ENCODE measurements at places on chromosomes 7 and 10.

DNA sequence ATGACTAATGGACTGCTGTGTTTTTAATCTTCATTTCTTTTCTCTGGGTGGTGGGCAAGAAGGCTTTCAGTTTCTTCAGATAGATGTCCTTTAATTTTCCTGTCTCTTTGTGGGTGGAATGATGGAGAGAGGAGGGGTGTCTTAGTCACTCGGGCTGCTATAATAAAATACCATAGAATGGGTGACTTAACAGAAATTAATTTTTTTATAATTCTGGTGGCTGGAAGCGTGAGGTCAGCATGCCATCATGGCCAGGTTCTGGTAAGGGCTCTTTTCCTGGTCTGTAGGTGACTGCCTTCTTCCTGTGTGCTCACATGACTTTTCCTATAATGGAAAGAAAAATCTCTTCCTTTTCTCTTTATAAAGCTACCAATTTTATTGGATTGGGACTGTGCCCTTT is 6.3 kb downstream of the RSBN1L start:
- no peak for DNase-seq

DNA sequence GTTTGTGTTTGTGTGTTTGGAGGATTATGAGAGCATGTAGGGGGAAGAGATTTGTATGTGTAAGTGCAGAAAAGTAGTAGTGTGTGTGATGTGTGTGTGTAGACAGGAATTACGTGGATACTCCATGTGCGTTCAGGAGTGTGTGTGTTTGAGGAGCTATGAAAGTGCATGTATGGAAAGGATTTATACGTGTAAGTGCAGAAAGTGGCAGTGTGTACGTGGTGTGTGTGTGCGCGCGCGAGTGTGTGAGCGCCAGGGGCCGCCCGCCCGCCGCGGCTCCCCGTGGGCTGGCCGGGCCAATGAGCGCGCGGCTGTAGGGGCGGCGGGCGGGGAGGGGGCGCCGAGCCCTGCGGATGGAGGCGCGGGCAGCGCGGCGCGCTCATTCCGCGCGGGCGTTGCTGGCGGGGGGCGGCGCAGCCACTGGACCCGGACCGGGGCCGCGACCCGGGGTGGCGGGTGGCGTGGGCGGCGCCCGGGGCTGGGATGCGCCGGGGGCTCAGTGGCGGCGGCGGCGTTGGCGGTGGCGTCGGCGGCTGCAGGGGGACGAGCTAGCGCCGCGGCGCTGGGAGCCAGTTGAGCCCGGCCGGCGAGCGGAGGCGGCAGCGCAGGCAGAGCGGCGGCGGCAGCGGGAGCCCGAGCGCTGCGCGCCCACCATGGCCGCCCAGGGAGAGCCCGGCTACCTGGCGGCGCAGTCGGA is at the start of gene BICC1:
BICC1 (plus strand) TSS at position 382 of the 697 bp plus-strand sequence; CDS start at position 654, 272 bp downstream.
- DNase-seq = no peak

DNA sequence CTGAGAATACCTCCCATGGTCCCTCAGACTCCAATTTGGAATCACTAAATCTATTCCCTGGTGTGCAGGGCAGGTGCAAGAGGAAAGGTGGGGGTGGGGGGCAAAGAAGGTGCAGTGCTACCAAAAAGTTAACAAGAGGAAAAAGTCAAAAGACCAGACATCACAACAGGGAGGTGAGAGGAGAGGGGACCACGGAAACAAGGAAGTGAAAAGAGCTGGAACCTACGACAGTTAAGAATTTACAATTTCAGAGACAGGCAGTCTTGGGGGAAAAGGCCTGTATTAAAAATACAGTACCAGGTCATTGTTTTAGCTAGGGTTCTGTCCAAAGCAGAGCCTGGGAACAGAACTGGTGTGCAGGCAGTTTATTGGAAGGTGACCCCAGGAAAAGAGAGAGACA is 14.6 kb downstream of the ITGB1 start:
- no peak for DNase-seq

DNA sequence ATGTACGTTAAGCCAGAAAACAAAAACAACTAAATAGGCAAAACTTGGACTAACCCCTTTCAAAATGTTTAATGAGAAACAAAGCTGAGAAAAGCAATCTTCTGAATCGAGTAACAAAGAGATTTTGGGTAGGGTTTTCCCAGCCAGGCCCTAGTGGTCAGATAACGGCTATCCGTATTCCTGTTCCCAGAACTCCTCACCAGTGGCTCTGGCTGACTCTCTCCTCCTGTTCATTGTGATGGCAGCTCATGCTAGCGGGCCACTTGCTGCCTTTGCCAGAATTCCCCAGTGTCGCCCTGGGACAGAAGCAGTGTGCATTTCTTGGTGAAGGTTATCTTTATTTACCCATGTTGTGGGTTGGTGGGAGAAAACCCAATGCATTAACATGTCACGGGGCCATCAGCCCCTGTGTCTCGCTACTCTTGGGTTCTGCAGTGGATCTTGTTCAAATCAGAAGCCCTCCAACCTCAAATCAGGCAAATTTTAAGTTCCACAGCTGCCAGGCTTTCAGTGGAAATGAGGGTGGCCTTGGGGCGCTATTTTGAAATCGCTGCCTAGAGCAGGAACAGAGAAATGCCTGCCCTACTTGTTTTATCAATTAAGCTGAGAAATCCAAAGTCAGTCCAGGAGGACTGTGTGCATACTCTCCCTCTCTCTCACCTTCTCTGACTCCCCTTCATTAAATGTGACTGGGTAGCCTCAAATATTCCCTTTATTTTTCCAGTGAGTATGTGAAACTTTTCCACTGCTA is 164.5 kb upstream of the NPVF start:
- DNase-seq = no peak

DNA sequence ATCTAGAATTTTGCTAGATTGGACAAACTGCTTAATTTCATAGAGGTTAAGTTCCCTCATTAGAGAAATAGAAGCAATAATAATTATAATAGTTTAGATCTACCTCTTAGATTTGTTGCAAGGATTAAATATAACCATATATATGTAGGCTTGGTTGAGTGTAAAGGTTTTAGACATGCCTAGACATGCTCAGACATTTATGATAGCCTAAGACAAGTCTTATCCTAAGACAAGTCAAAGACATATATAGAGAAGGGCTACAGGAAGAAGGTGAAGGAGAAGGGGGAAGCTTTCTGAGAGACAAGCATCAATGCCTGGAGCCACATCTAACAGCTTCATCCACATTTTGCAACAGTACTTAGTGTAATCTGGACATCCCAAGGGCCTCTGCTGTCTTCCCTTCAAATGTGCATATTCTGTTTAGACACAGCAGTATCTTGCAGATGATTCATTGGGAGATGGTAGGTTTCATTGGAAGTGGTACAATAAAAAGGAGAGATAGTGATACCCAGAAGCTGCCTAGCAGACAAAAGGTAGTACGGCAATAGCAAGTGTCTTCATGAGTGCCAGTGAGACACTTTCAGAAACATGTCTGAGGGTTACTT is 146.5 kb downstream of the HGF start:
- DNase-seq = no peak

Measured in cortex of kidney (tissue), 1 donor.